Fibroblast of gingiva (primary cell): ENCODE measurements at places on chromosomes 5 and 9.

DNA sequence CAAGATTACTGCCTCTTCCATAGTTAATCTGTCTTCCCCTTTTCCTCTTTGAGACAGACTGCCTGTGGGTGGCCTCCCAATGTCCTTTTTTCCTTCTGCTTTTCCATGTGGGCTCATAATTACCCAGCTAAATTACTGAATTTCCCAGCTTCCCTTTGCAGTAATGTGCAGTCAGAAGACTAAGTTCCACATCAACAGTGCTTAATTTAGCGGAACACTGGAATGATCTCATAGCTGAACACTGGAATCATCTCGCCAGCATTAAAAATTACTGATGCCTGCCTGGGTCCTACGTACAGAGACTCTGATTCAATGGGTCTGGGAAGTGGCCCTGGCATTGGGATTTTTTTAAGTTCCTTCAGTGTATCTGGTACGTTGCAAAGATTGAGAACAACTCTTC is 84.3 kb downstream of the DNAH5 start:
- no peak for DNase-seq

GRCh38 chr5:147464211-147464610 is 45.7 kb downstream of the DPYSL3 start:
- DNase-seq = peak; percentile 42

- no peak for DNase-seq
Observed at GRCh38 chr9:75921391-75922127, 31.1 kb downstream of the PCSK5 start.

- DNase-seq = no peak
Observed at GRCh38 chr5:33363537-33363936, 77.2 kb upstream of the TARS1 start.

- no peak for DNase-seq
Observed at GRCh38 chr5:60522292-60522905, 177.6 kb downstream of the DEPDC1B start.

DNA sequence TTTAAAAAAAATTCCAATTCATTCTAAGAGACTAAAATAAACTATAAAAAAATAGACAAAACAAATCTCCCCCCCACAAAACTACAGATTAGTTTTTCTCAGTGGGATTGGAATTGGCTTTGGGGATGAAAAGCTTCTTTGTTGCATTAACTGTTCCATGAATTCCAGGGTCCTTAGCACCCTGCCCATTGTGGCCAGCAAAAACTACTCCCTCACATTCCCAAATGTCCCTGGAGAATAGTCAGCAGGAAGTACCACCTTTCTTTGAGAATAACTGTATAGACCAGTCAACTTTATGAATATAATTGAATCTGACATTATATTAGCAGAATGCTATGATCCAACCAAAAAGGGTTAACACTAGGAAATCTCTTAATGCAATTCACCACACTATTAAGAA is 147.9 kb downstream of the LPAR1 start:
- no peak for DNase-seq

DNA sequence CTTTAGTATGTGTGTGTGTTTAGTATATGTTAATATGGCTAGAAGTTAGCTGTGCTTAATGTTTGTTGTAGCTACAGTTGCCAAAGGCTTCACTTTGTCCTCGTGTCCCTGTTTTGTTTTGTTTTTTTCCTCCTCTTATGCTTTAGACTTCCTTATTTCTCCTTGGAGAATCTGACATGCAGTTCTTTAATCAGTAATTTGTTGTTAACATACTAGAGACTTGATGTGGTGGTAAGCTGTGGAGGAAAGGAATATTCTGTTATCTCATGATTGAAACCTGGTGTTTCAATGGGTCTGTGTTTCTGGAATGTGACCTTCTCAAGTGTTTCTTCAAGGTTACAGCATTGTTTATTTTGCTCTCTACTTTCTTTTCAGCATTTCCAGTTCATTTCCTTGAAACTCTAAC is 515.6 kb upstream of the ST8SIA4 start:
- no peak for DNase-seq

- DNase-seq = no peak
Observed at GRCh38 chr5:59275170-59275509, 618.4 kb downstream of the PDE4D start.

DNA sequence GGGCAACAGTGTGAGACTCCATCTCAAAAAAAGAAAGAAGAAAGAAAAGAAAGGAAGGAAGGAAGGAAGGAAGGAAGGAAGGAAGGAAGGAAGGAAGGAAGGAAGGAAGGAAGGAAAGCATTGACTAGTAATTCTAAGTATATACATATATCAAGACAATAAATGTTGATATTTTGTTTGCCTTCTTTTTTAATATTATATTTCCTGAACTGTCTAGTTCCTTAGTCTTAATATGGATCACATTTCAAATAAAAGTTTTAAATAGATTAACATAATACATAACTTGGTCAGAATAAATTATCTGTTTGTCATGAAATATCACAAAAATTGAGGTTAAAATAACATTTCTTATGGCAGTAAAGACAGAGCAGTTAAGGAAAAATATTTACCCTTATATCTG is 1448.4 kb upstream of the C9orf72 start:
- no peak for DNase-seq

DNA sequence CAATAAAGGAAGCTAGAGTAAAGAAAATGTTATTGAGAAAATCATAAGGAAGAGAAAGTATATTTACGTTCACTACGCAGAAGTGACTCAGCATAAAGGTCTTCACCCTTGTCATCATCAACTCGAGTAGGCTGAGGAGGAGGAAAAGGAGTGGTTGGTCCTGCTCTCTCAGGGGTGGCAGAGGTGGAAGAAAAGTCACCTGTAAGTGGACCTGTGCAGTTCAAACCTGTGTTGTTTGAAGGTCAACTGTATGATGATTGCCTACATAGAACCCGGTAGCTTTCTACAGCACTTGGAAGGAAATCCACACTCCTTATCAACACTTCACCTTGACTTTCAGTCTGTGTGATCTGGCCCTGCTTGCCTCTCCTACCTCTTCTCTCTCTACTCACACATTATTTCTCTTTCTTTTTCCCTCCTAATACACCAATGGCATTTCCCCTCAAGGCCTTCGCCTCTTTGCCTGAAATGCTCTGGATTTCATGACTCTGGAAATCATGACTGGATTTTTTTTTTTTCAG is 109.3 kb upstream of the CPEB4 start:
- DNase-seq = no peak

GRCh38 chr5:2378976-2379375 is 372.5 kb downstream of the IRX2 start:
- DNase-seq = no peak

DNA sequence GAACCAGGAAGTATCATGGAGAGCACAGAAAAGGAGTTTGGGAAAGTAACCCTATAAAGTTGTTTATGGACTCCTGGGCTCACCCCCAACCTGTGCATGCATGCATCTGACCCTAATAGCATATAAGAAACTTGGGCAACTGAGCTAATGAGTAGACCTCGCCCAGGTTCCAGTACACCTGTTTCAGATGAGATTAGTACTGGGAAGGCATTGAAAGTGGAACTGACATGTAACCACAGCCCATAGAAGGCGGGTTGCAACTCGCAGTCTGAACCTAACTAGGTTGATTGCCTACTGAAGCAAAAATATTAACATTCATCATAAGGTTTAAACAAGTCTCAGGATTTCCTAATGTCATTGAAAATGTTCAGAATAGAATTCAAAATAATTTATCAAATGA is 87.0 kb downstream of the WNK2 start:
- DNase-seq = no peak

DNA sequence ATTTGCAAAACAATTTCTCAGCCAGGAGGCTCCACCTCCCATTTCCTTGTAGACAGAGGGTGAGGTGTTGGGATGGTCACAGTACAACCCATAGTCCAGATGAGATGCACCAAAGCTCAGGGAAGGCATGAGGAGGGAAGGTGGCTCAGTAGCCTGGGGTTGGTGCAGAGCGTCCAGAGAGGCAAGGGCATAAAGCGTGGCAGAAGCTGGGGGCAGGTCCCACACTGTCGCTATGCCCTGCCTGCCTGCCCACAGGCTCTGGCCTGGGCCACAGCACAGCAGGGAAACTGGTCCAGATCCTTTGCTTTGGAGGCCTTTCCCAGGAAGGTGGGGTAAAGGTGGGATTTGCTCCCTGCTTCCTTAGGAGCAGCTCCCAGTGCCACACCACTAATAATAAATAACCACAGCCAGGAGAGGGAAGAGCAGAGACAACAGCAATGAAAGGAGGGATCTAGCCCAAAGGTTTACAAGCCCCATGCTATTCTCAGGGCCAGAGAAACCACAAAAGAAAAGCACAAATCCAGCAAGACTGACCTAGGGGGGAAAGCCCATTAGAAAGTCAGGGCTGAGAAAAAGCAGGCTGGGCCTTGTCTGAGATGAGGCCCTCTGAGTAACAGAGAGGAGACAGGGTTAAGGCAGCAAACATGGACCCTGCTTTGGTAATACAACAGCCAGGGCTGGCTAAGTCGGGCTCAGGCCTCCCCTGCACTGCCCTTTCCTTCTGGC is 27.2 kb downstream of the PCDHGC5 start:
- no peak for DNase-seq
